ENCODE measurements at places on chromosomes 4 and X. TPM values are rescaled to one million over a fixed set of nuclear protein-coding genes. Genes with fewer than 3 reads are reported as not detected.

GRCh38 chrX:120358737-120359456 lies 3.0 kb upstream of the ATP1B4 start:
- no peak overlapping the region for H3K4me3 ChIP-seq
- H3K4me1 ChIP-seq, result no peaks in the 10 kb centered on the region
- no peaks in the 10 kb centered on the region for H3K36me3 ChIP-seq
- H3K27ac ChIP-seq, result peak overlapping the region; percentile 58
- H3K27me3 ChIP-seq, result no peaks in the 10 kb centered on the region

GRCh38 chr4:86934771-86935565 lies at the start of gene AFF1:
AFF1 (plus strand) TSS chr4:86935011; CDS start chr4:86948534, 13,523 bp downstream.
- H3K27ac ChIP-seq, result peak within 1 kb of the TSS; percentile 27
- peak; percentile 98 for DNase-seq
- no peaks in the 10 kb centered on the region for H3K27me3 ChIP-seq
- H3K4me1 ChIP-seq, result no peaks in the 10 kb centered on the region

DNA sequence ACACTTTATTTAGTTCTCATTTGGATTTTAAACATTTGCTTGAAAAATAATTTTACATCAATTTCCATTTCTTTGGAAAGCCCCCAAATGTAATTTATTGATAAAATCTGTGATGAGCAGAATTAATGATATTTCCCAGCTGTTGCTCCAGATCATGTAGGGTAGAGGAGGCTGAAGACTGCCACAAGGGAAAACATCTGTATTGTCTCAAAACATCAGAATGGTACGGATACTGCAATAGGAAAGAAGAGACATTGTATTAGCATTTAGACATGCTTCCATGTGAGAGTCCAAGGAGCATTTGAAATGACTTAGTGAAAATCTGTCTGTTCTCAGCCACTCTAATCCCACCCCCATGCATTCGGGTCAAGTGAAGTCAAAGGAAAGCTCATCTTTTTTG lies 14.4 kb downstream of the ADH1A start:
- H3K4me1 ChIP-seq, result no peaks in the 10 kb centered on the region
- H3K27ac ChIP-seq, result no peak overlapping the region
- DNase-seq, result no peak
- H3K36me3 ChIP-seq, result no peaks in the 10 kb centered on the region

Gene UGT8
- 4.4 TPM for total RNA-seq

DNA sequence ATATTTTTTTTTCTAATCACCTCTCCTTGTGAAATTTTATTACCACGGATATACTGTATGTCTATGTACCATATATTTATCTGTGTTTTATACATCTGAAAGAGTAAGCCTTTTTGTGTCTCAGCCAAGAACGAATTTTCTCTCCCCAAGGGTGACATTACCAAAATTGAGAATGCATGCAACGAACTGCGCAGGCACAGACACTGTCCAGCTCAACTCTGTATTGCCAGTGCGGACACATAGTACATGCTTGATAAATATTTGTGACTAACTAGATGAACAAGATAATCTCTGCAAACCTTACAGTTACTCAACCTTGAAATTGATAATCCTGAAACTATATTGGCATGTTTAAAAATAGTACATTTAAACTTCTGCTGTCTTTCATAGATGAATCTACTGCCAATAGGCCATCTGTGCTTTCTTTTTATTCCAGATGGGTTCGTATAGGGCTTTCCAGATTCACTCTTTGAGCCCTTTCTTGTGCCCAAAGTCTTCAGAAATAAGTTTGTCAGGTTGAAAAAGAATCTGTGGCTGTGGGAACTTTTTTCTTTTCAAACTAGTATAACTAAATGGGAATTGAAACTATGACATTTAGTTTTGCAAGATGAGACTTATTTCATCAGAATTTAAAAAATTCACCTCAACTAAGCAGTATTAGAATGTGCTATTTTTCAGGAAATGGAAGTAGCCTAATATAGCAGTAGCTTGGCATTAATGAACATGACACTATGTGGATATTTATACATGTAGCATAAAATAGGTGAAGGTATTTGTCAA lies 38.9 kb downstream of the DTHD1 start:
- no peak overlapping the region for H3K27ac ChIP-seq
- H3K36me3 ChIP-seq, result no peaks in the 10 kb centered on the region
- H3K4me1 ChIP-seq, result no peaks in the 10 kb centered on the region
- H3K27me3 ChIP-seq, result no peaks in the 10 kb centered on the region
- DNase-seq, result no peak
- no peak overlapping the region for H3K4me3 ChIP-seq

- H3K27me3 ChIP-seq, result no peaks in the 10 kb centered on the region
- H3K27ac ChIP-seq, result no peak overlapping the region
- no peaks in the 10 kb centered on the region for H3K36me3 ChIP-seq
- no peaks in the 10 kb centered on the region for H3K4me1 ChIP-seq
Measured at GRCh38 chr4:166277853-166278252, 404.8 kb downstream of the TLL1 start.

Gene XAGE2
- total RNA-seq, result not detected

- DNase-seq, result no peak
- no peak overlapping the region for H3K27ac ChIP-seq
- H3K4me1 ChIP-seq, result no peaks in the 10 kb centered on the region
- no peaks in the 10 kb centered on the region for H3K36me3 ChIP-seq
- H3K27me3 ChIP-seq, result no peaks in the 10 kb centered on the region
- H3K4me3 ChIP-seq, result no peak overlapping the region
Measured at GRCh38 chrX:142068365-142068764, 136.7 kb downstream of the MAGEC2 start.

- no peak overlapping the region for H3K4me3 ChIP-seq
- H3K27me3 ChIP-seq, result no peaks in the 10 kb centered on the region
- no peaks in the 10 kb centered on the region for H3K36me3 ChIP-seq
- H3K27ac ChIP-seq, result no peak overlapping the region
Measured at GRCh38 chr4:5098176-5098575, 46.9 kb downstream of the STK32B start.

Gene FMR1NB
- total RNA-seq, result not detected

Gene TCEAL2
- total RNA-seq, result 11.7 TPM

GRCh38 chr4:174099712-174100111 lies 183.8 kb downstream of the FBXO8 start:
- H3K4me3 ChIP-seq, result no peak overlapping the region
- no peaks in the 10 kb centered on the region for H3K27me3 ChIP-seq
- no peak overlapping the region for H3K27ac ChIP-seq
- no peaks in the 10 kb centered on the region for H3K4me1 ChIP-seq

DNA sequence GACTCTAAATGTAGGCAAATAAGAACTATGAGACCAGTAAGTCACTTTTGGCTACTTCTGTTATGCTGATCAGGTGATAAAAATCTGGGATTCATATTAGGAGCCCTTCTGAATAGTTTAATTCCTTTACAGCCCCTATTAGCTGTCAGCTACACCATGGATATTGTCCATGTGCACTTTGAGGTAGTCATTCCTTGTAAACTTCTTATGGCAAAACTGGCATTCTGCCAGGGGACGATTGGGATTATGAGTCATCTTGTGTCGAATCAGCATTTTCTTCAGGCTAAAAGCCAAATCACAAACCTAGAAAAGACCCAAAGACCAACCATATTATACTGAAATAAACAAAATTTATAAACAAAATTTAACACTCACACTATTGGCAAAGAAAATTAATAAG lies 227.6 kb downstream of the PRDM5 start:
- no peaks in the 10 kb centered on the region for H3K36me3 ChIP-seq
- H3K27me3 ChIP-seq, result no peaks in the 10 kb centered on the region
- no peaks in the 10 kb centered on the region for H3K4me1 ChIP-seq
- no peak overlapping the region for H3K4me3 ChIP-seq

DNA sequence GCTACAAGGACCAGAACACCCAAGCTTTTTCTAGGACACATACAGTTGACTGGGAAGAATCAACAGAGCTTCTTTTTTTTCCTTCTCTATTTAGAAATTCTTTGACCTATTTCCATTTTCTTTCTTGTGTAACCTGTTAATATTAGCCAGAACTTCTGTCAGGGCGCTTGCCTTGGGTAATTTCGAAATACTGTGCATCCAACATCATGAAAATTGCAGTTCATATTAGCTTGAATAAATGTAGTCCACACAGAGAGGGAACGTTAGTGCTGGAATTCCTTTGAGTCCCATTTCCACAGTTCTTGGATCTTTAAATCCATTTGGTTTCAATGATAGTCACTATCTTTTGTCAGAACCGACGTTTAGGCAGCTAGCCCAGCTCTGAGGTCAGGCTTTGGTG lies 141.8 kb downstream of the MXRA5 start:
- no peak overlapping the region for H3K4me3 ChIP-seq
- H3K27me3 ChIP-seq, result no peaks in the 10 kb centered on the region
- no peaks in the 10 kb centered on the region for H3K36me3 ChIP-seq
- H3K4me1 ChIP-seq, result no peaks in the 10 kb centered on the region
- H3K27ac ChIP-seq, result no peak overlapping the region
- DNase-seq, result no peak

- H3K36me3 ChIP-seq, result no peaks in the 10 kb centered on the region
- no peaks in the 10 kb centered on the region for H3K4me1 ChIP-seq
- no peak for DNase-seq
- no peak overlapping the region for H3K4me3 ChIP-seq
Measured at GRCh38 chrX:48864210-48864609, 28.8 kb upstream of the PCSK1N start.

DNA sequence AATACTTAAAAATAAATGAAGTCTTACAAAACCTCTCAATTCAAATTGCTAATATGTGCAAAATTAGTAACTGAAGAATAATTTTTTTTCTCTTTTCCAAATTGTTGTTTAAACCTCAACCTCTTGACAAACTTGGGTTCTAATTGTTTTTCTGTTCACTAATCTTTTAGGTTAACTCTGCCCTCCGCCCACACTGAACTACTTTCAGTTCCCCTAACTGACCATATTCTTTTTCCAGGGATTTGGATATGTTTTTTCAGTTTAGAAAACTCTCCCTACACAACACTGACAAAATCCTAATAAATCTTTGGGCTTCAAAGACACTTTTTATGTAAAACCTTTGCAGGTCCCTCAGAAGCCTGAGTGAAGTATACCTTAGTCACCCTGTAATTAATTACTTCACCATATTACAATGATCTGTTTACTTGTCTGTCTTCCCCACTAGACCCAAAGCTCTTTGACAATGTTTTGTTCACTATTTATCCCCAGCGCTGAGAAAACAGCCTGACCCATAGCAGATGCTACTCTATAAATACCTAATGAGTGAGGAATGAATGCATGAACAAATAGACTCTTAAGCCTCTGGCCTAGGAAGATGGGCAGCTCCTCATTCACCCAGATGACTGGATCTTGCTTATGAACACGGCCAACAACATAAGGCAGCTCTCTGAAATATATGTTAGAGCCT lies 134.9 kb downstream of the MAML3 start:
- H3K27ac ChIP-seq, result no peak overlapping the region
- H3K36me3 ChIP-seq, result peaks cover 12% of the 10 kb centered on the region
- H3K4me3 ChIP-seq, result no peak overlapping the region
- DNase-seq, result no peak
- peaks cover 16% of the 10 kb centered on the region for H3K4me1 ChIP-seq

Gene CXCL5
- 0.86 TPM for total RNA-seq

Gene RHOXF1
- total RNA-seq, result not detected

Gene RBM47
- total RNA-seq, result 64.4 TPM

- no peaks in the 10 kb centered on the region for H3K36me3 ChIP-seq
- H3K27me3 ChIP-seq, result no peaks in the 10 kb centered on the region
- no peak for DNase-seq
- H3K4me3 ChIP-seq, result no peak overlapping the region
Measured at GRCh38 chr4:41136456-41136855, 77.9 kb downstream of the APBB2 start.

GRCh38 chrX:23784470-23785331 lies 1.7 kb downstream of the SAT1 start:
- peak overlapping the region; percentile 86 for H3K4me3 ChIP-seq
- H3K36me3 ChIP-seq, result no peaks in the 10 kb centered on the region
- no peak for DNase-seq
- H3K4me1 ChIP-seq, result no peaks in the 10 kb centered on the region
- no peaks in the 10 kb centered on the region for H3K27me3 ChIP-seq

DNA sequence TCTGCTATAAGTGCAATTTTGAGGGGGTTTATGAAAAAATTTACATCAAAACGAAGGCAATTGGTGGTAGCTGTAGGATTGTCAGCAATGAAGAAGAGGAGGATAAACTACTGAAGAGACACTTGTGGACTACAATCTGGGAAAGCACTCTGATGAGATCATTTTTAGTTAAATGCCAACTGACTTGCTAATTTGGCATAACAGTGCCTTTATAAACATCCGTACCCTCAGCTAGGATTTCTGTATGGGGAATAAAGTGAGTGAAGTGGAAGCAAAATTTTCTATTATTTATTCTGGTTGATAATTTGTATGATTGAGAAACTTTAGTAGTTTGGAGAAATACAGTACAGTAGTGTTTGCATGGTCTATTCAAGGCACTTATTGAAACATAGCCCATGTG lies 11.2 kb upstream of the GNRHR start:
- H3K27me3 ChIP-seq, result no peaks in the 10 kb centered on the region
- no peaks in the 10 kb centered on the region for H3K4me1 ChIP-seq
- no peak overlapping the region for H3K4me3 ChIP-seq
- no peaks in the 10 kb centered on the region for H3K36me3 ChIP-seq

GRCh38 chrX:38661561-38661960 lies 100.2 kb downstream of the TSPAN7 start:
- no peak overlapping the region for H3K27ac ChIP-seq
- no peak overlapping the region for H3K4me3 ChIP-seq
- no peaks in the 10 kb centered on the region for H3K36me3 ChIP-seq
- no peak for DNase-seq

DNA sequence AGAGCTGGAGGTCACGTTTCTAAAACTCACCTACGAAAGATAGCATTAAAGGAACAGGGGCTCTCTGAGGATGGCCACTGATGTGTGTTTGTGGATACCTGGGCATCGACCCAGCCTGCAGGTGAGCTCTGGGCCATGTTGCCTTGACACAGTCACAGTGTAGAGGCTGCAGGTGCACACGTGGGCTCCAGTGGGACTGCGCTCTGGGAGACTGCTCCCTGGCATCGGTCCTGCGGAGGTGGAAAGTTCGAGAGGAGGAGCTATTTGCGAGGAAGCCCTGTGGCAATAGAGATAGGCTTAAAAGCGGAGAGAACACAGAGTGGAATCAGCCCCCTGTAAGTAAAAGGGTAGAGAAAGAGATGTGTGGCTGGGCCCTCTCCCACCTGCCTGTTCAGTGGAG lies 12.3 kb upstream of the TADA2B start:
- no peak for DNase-seq
- no peaks in the 10 kb centered on the region for H3K27me3 ChIP-seq
- H3K27ac ChIP-seq, result no peak overlapping the region

Gene TCEAL6
- total RNA-seq, result not detected

DNA sequence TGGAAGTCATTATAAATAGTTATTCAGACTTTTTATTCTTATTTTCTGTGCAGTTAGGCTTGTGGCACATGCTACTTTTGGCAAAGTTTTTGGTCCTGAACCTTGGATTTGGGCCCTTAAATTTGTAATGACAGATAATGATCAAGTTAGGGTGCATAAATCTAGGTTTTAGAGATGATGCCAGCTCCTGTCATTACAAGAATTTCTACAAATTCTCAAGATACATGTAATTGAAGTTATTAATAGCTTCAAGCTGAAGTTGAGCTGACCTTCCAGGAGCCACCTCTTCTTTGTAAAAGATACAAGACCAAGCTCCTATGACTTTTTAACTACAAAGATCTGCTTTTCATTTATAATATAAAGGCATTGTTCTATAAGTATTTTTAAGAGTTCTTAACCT lies 255.6 kb upstream of the UGT8 start:
- no peak overlapping the region for H3K4me3 ChIP-seq
- H3K27ac ChIP-seq, result no peak overlapping the region
- DNase-seq, result no peak
- no peaks in the 10 kb centered on the region for H3K27me3 ChIP-seq
- peaks cover 7% of the 10 kb centered on the region for H3K4me1 ChIP-seq
